ENCODE measurements at places on chromosomes 11 and 22.

DNA sequence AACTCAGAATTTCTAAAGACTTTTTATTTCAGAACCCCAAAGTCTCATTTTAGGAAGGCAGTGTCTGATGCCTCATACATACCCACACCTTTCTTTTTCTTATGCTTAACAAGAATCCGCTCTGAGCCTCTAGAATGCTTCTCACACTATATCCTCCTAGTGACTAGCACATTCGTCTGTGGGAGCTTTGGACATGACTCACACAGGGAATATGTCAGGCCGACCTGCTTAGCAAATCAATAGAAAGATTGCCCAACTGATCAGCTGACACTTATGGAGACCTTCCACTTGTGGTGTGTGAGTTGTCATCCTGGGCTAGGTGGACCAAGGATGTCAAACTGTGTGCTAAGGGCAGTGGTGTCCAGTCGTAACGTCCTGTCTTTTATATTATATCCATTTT is 129.9 kb upstream of the TTC12 start:
- no peak for DNase-seq

DNA sequence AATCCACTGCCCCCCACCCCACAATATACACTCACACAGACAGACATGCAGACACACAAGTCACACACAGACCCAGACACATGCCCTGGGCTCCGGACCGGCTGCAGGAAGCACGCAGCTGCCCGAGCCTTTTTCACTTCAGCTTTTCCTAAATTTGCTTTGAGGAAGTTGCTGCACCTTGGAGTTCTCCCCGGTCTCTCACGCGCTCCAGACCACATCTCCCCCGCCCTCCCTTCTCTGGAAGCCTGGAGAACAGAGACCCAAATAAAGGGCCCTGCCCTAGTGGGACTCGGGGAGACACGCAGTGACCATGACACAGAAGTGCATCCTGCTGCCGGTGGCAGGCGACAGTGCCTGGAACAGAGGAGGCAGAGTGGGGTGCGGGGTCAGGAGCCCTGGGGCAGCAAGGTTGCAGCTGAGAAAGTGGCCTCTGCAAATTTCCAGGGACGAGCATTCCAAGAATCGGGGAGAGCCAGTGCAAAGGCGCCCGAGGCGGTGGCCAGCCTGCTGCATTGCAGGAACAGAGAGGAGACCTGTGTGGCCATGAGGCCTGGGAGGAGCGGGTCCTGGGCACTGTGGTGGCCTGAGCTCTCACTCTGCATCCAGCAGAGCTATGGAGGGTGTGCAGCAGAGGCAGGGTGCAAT is 19.1 kb downstream of the RPL3 start:
- DNase-seq: no peak

GRCh38 chr22:22534604-22535415 is 14.7 kb upstream of the ZNF280A start:
- no peak for DNase-seq

GRCh38 chr22:49524362-49524761 is 303.3 kb downstream of the BRD1 start:
- no peak for DNase-seq

DNA sequence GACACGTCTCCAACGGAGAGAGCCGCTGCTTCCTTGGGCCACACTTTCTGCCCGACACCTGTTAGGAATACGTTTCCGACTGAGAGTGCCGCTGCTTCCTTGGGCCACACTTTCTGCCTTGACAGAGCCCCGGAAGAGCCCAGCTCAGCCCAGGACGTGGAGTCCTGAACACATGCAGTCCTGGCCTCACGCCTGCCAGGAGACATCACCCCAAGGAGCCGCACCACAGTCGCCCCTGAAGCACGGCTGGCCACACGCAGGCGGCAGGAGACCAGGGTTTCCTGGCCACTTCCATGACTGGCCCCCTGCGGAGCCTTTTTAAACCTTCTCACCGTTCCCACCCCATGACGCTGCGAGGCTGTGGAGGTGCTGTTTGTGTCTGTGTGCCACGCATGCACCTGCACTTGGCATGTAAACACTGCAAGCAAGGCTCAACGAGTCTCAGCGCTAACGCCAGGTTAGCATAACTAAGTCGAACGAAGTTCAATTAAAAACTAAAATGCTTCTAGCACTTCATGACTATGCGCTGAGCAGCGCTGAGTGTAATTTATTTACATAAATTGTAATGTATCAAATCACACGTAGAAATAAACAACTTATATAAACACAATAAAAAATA is 8.8 kb downstream of the TOLLIP start:
- no peak for DNase-seq

- DNase-seq: no peak
Measured at GRCh38 chr11:129813231-129813791, 2.3 kb upstream of the TMEM45B start.

- DNase-seq: no peak
Measured at GRCh38 chr11:3218483-3219280, at the start of gene MRGPRG. MRGPRG (minus strand) TSS chr11:3218813; CDS start chr11:3218813, 0 bp downstream.

- DNase-seq: no peak
Measured at GRCh38 chr11:116641561-116642045, 131.2 kb downstream of the BUD13 start.

DNA sequence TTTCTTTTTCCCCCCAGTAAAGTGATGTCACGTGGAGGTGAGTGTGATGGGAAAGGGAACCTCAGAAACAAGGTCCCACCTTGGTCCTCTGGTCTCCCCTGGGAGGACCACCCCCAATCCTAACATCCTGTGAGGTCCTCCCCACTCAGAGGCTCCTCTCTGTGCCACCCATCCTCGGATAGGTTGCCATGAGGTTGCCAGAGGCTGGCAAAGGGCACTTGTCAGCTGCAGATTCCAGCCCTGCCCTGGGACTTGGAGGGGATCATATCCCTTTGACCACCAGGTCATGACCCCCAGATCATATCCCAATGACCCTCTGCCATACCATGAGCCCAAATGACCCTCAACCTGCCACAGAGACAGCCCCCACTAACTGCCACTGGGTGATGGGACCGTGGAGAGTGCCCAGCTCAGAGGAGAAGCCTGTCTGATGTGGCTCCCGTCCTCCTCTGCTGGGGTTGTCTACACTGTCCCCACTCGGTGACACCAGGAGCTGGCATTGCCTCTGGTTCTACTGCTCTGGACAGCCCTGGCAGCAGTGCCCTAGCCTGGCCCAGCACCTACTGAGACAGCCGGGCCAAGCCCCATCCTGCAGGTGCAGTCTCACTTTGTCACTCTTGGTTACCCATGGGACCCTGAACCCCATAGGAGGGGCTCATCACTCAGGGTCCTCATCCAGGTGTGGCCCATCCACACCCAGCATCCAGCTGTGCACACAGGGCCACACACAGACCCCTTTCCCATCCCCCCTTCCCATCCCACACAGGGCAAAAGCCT is 90.2 kb upstream of the KCNQ1OT1 start:
- no peak for DNase-seq

DNA sequence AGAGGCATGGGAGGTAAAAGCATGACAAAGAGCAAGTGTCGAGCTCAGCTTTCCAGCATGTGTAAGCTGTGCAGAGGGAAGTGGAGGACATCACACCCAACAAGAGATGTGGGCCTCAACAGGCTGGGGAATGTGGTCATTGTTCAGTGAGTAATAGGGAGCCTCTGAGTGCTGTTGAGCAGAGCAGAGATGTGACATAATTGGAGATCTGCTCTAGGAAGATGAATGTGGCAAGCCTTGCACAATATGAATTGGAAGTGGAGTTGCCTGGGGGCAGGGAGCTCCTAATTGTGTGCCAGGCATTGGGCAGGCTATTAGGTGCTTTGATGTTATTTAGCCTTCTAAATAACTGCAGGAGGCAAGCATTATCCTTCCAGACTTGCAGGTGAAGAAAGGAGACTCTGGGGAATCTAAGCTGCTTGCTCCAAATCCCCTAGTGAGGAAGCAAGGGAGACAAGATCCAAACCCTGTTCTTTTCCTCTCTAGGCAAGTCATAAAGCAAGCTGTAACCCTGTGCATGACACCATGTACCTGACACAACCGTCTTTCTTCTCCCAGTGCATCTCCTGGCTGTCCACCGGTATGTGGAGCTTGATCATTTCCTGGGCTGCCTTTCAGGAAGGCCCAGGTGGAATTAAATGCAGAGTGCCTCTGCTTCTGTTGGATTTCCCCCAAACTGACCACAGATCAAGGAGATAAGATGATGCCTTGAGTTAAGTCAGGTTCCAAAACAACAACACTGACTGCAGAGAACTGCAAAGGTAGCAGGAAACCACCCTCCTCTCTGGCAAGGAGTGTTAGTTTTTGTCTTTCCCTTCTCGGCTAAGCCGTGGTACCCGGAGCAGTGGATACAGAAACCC is 221.4 kb downstream of the TENM4 start:
- no peak for DNase-seq

DNA sequence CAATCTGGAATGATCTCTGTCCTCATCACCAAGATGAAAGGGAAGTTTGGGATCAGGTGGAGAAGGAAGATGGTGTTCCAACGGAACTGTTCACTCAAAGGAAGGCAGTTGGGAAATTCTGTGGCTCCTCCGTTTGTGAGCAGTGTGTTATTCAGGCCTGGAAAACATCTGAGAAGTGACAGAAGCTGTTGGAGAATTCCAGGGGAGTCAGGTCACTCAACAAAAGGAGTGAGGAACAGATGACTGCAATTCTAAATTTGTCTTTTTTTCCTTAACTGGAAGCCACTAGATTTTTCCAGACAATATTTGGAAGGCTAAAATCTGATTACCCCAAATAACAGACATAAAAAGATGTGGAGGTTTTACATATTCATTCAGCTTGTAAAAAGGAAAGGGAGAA is 107.8 kb downstream of the CD44 start:
- DNase-seq: no peak

DNA sequence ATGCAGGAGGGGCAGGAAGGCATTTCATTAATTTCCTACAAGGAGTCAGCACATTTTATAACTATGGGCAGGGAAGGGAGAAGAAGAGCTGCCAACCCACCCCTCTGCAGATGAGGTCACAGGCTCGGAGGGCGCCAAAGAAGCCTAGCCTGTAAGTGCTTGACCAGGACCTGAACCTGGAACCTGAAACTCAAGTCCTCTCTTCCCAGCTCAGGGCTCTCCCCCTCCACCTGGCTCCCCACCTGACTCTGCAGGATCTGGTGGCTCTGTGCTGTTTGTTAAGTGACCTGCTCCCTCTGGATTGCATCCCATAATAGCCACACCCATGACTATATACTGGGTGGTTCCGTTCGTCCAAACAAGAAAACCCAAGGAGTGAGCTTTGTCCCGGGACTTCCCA is 27.3 kb downstream of the SCGB1A1 start:
- no peak for DNase-seq

GRCh38 chr11:16154715-16155396 is 201.5 kb downstream of the SOX6 start:
- no peak for DNase-seq

GRCh38 chr11:279040-279965 is 1.1 kb downstream of the NLRP6 start:
- no peak for DNase-seq

GRCh38 chr11:43523632-43524031 is 156.9 kb upstream of the HSD17B12 start:
- no peak for DNase-seq

DNA sequence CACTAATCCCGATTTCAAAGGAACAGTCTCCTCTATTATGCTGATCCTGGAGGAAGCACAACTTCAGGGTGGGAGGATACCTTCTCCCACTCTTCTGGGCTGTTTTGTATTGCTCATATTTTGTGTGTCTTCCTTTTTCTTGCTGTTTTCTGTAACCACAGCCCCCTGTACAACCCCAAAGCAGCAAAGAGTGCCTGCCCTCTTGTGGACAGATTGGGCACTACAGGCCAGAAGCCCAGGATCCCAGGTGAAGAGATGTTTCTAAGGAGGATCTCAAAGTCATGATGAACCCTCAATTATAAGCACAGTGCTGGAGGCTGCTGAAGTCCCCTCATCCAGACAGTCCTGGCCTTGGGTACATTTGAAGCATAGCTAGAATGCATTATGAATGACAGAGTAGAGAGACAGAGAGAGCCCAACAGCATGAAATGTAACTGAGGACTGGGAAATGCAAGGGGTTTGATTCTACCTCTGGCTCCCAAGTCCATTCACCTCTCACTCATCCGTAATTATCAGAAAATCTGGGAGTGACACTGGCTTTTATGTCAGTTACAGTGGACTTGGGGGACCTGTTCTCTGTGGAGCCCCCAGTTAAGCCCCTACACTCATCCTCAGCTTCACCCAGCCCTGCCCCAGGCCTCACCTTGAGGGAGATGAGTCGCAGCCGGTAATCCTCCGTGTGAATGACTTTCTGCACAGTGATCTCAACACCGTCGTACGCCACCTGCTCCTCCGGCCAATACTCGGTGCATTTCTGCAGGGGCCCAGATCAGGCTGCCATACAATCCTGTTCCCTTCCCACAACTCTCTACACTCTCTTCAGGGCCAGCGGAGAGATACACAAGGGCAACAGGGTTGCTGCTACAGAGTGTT is 6.2 kb upstream of the IGSF22 start:
- DNase-seq: peak; percentile 50

GRCh38 chr11:8732748-8733241 is 50.2 kb downstream of the RPL27A start:
- DNase-seq: no peak

DNA sequence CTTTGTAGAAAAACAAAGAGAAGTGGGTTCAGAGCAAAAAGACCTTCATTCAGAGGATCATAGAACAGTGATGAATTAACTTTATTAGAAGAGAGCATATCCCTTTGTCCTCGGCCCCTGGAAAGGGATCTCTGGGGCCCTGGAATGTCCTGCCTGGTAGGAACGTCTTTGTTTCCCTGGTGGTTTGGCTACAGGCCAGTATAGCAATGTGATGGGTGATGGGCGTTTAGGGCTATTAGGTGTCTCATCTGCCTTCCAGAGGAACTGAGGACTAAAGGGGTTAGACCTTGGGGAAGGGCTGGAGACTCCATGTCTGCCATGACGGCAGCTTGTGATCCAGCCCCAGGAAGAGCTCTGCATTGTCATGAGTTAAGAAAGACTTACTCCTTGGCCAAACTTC is 9.1 kb downstream of the APOL4 start:
- no peak for DNase-seq

- DNase-seq: no peak
Measured at GRCh38 chr11:34824425-34824824, 91.8 kb downstream of the APIP start.

GRCh38 chr11:6241316-6241715 is 2.4 kb downstream of the CNGA4 start:
- DNase-seq: no peak

- DNase-seq: no peak
Measured at GRCh38 chr11:64444838-64445441, 86.0 kb downstream of the RPS6KA4 start.
